ENCODE measurements at places on chromosomes 7 and 10.

DNA sequence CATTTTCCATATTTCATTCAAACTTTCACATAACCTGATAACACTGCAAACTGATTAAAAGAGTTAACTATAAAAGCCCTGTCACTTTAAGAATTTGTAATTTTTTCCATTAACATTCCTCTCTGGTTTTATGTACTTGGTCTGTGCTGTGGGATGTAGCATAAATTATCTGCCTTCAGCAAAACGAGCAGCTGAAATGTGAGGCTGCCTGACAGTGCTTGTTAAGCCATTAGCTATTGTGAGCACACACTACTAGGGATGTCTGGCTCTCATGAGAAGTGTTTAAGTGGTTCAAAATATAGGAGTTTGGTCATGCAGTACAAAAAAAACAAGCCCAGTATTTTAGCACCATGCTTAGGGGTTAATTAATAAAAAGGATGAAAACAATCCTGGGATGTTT is 63.0 kb downstream of the HOXA1 start:
- peak; percentile 27 for DNase-seq

DNA sequence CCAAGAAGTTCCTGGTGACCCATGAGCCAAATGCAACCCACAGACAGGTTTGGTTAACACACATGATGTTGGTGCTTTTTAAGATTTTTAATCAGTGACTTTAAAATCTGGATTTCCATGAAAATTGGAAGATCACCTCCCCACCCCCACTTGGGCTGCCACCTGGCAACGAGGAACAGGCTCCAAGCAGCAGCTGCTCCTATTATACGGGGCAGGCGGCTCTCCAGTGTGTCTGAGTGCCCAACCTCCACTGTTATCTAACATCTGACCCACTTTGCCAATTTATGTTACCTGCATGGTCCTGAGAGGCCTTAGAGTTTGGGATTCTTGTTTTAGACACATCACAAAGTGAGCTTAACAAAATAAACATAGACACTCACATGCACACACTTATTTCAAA is 56.4 kb downstream of the SGMS1 start:
- no peak for DNase-seq

GRCh38 chr7:64651203-64651602 is 14.7 kb upstream of the ZNF107 start:
- DNase-seq: no peak

DNA sequence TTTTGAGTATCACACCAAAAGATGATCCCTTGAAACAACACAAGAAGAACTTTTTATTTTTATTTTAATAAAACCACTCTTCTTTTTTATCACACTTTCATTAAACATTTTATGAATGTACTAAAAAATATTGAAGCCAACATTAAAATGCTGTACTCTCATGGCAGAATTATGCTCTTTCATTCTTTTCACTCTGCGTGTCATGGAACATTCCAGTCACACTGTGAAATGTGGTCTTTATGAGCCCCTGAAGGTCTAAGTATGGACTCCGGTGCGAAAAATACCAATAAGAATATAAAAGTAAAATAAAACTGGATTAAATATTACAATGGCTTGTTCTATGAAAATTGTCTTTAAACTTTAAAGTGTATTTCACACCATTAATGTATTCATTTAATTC is 148.4 kb downstream of the TMEM26 start:
- DNase-seq: peak; percentile 65

DNA sequence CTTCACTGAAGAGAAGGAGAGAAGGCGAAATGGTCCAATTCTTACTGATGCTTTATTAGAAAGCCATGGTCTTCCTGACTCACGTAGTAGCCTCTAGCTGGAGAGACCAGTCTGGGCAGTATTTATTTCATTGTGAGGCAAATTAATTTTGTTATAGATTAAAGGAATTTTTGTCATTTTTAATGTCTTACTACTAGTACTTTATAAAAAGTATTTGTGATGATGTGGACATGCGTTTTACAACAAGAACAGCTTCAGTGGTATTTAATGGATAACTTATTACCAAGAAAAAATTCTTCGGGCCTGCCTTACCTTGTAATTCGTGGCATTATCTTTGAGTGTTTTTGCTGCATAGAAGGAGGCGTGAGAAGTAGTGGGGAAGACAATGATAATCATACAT is 339.4 kb upstream of the SHH start:
- DNase-seq: no peak

DNA sequence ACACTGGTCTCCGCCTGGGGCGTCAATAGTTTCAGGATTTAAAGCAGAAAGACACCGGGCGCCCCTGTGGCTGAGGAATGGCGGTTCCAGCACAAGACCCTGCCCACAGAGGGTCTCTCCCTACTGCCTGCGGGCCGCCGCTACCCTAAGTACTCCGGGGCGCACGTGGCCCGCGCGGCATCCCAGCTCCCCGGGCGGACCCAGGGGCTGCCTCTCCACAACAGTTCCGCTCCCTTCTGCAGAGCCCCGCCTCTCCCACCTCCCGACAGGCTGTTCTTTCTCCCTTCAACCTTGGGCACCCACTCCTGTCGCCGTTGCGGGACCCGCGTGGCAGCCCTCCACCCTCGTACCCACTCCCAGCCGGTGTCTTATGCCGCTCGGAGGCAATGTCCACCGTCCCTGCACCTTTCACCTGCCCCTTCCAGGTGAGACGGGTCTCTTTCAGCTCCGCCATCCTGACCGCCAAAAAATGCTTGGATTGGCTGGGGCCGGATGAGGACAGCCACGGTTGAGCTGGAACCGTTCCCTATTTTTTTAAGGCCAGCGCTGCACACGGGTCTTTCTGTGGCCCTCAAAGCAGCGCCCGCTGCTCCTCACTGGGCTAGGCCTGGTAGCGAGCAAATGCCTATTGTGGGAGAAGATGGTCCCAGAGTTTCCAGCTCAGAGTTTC is 1.6 kb upstream of the NKX2-3 start:
- DNase-seq: no peak

DNA sequence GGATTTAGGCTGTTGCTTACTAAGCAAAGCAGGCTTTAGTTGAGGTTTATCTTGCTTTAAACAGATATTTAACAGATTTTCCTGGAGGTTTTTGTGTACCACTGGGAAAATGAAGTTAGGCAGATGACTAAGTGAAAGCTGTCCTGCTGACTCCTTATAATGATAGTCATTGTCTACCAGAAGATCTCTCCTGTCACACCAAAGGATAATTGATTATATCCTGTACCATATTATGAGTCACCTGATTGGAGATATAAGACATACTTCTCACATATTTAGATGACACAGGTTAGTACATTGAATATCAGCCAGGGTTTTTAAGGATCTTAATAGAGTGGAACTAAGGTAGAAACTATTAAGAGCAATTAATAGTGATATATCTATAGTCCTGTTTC is 68.4 kb downstream of the PTEN start:
- DNase-seq: peak; percentile 34

DNA sequence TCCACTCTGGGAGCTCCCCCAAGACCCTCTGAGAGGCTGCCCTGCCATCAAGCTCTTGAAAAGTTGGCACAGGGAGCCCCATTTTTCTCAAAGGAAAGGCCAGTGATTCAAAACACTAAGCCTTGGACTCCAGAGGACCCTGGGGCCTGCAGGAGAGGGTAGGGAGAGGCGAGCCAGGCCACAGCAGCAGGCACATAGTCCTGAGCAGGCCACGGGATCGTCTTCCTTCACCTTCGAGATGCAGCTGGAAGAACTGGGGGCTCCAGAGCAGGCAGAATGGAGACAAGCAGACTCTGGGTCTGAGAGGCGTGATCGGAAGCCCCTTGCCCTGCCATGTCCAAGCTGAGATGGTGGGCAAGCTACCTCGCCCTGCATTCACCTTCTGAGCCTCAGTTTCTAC is 13.9 kb downstream of the TNS3 start:
- DNase-seq: no peak

GRCh38 chr10:52574697-52575096 is 197.9 kb downstream of the MBL2 start:
- DNase-seq: no peak

DNA sequence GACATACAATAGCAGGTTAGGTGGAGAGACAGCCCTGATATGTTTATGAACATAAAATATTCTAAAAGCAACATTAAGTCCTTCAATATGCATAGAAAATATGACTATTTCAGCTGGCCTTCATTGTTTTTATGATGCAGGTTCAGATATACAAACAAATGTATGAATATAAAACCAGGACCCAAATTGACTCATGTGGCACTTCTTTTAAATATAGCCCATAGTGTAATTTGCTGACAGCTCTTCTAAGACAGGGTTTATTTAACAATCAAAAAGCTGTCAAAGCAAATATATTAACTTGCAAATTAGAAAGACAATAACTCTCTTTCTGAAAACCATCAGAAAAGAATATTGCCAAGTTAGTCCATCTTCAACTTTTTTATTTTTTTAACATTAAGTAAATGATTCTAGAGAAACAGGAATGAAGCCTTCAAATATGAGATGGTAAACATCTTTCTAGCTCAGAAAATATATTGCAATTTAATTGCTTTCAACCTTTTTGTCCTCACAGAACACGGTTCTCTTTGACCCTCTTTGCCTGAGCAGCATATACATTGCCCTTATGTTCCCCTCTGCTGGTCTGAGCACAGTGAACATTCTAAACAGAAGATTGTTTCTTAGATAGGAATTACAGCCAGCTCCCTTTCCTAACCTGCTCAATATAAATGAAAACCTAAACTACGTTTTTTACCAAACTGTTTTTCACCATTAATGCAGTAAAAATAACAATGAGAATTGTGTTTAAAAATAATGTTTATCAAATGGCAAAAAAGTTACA is 82.8 kb downstream of the CACNA2D1 start:
- DNase-seq: no peak

DNA sequence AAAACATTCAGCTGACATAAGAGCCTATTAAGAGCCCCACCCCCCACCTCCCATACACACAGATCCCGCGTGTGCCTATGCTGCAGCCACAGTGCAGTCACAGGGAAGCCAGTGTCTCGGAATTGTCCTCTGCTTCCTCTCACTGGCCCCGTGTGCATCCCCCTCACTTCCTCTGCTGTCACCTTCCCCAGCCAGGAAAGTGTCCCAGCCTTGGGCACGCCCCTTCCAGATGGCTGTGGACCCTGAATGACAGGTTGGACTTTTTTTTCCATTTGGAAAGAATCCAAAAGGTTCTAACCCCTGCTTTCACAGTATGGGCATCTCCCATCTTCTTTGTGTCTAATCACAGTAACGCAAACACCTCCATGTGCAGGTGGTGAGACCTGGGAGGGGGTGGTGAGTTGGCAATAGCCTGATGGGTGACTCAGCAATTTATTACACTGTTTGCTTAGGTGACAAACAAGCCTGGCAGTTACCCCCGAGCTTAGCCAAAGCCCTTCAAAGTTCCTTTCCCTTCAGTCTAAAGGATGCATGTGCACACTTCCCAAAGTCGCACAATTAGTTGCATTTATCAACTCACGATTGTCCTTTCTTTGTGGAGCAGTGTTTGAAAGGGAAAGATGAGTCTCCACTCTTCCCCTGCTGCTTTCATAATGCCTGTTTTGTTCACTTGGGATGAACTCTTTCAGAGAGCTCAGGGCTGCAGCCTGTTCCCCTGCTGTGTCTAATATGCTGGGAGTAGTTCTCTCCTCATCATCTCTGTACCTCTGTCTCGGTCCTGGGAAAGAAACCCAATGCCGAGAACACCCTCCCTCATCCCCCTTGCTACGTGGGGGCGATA is 67.5 kb upstream of the EFCAB10 start:
- DNase-seq: no peak
